ENCODE measurements at places on chromosomes 4 and X.

DNA sequence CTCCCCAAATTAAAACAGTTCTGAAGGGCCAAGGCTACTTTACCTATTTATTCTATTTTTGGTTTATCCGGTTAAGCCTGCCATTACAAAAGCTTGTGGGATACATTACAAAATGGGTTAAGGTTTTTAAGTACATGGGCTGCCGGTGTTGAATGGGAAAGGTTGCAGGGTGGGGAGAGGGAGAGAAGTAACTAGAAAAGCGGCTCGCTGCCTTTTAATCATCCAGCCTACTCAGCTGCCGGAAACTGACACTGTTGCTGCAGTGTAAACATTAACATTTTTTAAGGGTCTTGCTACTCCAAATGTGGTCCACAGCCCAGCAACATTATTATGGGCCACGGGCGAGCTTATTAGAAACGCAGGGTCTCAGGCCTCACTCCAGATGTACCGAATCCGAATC lies 1.5 kb upstream of the IL1RAPL1 start:
- no peak for DNase-seq

- no peak for DNase-seq
Measured at GRCh38 chr4:105851196-105851595, 44.1 kb upstream of the NPNT start.

DNA sequence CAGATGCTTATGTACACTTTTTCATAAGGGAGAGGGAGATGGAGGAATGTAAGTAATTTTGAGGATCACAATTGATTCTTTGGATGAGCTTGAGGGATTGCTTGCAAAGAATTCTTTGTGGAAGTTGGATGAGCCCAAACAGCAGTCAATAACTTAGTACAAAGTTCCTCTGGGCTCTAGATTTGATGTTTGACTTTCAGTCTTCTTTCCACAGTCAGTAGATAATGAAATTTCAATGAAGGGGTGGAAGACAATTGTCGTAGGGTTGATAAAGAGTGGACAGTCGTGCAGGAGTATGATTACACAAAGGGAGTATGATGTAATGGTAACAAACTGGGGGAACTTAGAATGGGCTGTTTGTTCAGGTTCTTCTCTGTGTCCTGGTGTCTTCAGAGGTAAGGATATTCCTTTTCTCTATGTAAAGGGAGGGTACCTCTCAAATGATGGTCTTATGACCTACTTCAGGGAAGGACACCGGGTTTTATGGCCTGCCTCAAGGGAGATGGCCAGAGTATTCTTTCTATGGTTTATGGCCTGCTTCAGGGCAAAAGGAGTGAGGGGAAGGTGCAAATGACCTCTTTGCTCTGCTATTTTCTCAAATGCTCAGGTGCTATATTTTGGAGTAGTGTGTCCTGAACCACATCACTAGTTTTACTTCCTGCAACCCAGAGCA lies 1.7 kb upstream of the ABRAXAS1 start:
- no peak for DNase-seq

GRCh38 chr4:37073226-37073840 lies 171.2 kb upstream of the NWD2 start:
- DNase-seq = no peak

DNA sequence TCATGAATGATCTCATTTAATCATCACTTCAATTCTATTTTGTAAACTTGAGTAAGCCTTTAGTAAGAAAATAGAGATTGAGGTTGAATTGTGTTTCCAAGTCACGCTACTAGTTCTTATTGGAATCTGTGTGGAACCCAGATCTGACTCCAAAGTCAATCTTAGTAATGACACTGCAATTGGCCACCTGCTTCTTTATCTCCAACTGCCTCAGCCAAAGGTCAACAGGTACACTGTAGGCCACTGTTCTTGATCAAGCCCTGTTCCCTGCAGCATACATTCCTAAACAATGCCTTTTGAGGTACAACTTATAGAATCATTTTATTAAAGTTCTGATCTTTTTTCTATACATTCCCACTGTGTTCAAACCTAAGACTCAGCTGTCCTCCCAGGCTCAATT lies 45.5 kb upstream of the CXCL13 start:
- no peak for DNase-seq

- DNase-seq = no peak
Measured at GRCh38 chr4:158805635-158806471, 37.0 kb downstream of the FNIP2 start.

DNA sequence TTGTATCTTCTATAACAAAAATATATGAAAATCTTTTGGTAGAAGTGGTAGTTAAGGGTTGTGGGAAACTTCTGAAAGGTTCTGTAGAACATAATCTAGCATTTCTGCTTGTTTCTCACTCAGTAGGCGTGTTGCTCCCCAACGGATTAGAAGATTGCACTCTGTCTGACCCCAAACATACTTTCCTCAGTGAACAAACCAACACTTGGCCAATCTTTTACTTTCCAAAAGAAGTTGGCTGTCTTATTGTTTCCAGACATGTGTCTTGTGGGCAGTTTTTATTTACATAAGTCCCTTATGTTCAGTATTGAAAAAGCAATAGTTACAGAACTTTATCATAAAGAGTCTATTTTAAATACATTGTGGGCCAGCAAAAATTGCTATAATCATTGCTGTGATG lies 312.8 kb upstream of the EPHA5 start:
- DNase-seq = no peak

GRCh38 chr4:38449506-38450174 lies 214.4 kb upstream of the KLF3 start:
- peak; percentile 68 for DNase-seq

- DNase-seq = no peak
Measured at GRCh38 chr4:135553213-135553612, 1351.6 kb upstream of the PABPC4L start.

- no peak for DNase-seq
Measured at GRCh38 chrX:9758021-9758638, 7.5 kb downstream of the GPR143 start.

- DNase-seq = no peak
Measured at GRCh38 chr4:177131736-177132135, 177.9 kb upstream of the NEIL3 start.

DNA sequence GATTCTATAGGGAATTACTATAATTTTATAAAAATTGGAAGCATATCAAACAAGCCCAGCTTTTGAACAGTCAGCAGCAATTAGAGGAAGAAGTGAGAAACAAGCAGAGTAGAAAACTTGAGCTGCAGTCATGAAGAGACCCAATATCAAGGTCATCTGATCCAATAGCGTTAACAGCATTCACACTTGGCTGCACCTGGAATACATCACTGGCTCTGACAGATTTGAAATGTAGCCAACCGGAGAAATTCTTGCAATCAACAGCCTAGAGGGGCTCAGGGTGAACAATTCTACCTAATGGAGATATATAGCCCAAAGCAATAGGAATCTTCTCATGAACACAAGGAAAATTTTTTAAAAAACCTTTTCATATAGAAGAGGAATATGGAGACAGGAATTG lies 13.6 kb downstream of the DDX53 start:
- DNase-seq = no peak

DNA sequence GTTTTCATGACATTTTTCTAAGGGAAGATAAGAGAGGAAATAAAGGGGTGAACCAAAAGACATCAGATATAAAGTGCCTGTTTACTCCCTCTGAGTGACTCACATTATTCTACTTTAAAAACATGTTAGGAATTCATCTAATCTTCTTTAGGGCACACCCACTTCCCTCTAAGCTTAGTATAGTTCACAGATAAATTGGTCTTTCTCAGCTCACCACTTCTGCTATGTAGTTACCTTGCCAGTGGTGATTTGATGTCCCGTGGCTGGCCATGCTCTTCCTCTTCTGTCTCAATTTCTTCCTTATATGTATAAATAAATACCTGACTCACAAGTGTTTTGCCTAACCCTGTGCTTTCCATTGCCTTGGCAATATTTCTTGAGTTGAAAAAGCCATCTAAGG lies 96.8 kb downstream of the PDLIM5 start:
- DNase-seq = no peak

- DNase-seq = no peak
Measured at GRCh38 chr4:11799196-11799595, 370.5 kb upstream of the HS3ST1 start.

DNA sequence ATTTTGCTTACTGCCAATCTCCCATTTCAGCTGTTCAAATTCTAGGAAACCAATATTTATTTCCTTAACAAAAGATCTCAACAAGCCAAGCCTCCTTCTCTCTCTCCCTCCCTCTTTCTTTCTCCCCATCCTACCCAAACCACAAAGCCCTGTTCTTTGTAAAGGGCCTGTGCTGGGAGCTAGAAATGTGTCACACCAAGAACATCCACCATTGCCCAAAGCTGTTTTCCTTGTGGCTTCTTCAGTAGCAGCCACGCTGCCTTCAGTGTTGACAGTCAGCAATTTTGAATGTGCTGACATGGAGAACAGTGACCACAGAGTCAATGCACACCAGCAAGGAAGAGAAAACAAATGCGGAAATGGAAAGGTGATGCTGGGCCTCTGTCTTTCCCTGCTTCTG lies 203.0 kb downstream of the MAML3 start:
- no peak for DNase-seq

- no peak for DNase-seq
Measured at GRCh38 chrX:108033890-108034289, 11.0 kb upstream of the VSIG1 start.

GRCh38 chr4:2058264-2059045 lies 672 bp upstream of the NAT8L start:
- peak; percentile 65 for DNase-seq

DNA sequence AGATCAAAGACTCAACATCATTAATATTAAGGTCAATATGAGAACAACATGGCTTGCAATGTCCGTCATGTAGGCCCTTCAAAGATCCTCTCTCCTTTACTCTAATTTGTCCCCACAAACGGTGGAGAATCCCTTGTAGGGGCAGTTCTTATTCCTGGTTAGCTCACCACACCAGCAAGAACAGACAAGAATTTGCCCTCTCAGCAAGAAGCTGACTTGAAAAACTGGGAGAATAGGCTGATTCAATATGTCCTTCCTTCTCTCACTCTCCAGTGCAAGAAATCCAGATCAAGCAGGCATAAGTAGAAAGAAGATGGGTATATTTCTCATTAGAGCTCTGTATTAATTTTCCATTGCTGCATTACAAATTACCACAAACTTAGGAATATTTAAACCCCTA lies 704.2 kb upstream of the SLIT2 start:
- DNase-seq = no peak

- no peak for DNase-seq
Measured at GRCh38 chrX:24229976-24230375, 80.4 kb downstream of the ZFX start.

GRCh38 chr4:25535278-25535677 lies 120.4 kb upstream of the SLC34A2 start:
- DNase-seq = no peak

- DNase-seq = no peak
Measured at GRCh38 chrX:13101441-13102139, 57.2 kb upstream of the FAM9C start.

DNA sequence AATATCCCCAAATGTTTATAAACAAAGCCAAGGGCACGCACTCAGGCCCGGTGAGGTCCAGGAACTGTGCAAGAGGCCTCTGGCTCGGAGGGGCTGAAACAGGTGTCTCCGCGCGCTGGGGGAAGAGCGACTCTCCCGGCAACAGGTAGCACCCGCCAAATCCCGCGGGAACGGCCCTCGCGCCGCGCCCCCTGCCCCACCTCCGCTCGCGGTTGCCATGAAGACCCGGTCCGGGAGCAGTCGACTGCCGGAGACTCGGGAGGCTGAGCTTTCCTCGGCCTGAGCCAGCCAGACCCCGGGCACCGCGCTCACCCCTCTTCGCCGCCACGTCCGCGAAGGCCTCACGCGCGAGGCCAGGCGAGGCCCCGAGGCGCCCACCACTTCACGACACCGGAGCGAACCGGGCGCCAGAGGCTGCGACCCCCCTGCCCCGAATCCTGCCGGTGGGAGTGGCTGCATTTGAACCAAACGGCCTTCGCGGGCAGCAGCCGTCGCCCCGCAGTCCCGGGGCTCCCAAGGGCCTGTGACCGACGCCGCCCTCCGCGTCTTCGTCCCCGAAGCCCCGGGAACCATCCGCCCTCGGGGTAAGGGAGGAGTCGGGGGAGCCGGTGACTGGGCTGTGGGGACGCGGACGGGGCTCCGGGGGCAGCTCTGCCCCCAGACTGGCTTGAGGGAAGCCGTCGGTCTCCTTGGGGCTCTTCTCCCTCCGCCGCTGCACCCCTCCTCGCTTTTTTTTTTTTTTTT lies at the start of gene NSUN7:
Gene NSUN7 (plus strand): TSS at position 239 of the 744 bp plus-strand sequence. CDS start 739 bp downstream, outside the sequence.
- peak; percentile 96 for DNase-seq

DNA sequence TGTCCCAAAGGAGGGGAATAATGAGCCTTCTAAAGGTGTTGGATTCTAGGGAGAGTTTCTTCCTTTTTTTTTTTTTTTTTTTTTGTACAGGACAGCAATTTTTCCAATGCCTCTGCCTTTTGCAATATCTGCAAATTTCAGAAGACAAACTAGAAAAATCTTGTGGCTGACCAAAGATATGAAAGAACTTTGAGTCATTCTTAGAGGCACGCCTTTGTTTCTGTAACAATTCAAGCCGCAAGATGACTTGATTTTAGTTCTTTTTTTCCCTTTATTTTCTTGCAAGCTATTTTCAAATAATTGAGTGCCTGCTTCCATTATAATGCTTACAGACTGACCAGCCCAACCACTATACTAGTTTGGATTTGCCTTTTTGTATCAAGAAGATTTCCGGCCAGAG lies 47.6 kb upstream of the UXT start:
- DNase-seq = no peak

DNA sequence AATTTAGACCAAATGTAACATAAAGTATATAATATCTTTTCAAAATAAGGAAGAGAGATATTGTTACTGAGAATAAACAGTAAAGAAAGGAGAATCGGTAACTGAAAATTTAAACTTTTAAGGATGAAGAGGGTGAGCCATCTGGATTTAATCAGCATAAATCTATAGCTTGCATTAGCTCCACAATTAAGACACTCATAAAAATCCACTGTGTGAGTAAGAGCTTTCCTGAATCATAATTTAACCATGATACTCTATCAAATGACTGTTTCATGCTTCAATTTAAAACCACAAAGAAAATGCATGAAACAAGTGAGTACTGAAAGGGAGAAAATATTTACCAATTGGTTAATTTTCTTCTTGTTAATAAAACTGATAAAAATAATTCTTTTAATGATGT lies 951.5 kb upstream of the SLIT2 start:
- DNase-seq = no peak

DNA sequence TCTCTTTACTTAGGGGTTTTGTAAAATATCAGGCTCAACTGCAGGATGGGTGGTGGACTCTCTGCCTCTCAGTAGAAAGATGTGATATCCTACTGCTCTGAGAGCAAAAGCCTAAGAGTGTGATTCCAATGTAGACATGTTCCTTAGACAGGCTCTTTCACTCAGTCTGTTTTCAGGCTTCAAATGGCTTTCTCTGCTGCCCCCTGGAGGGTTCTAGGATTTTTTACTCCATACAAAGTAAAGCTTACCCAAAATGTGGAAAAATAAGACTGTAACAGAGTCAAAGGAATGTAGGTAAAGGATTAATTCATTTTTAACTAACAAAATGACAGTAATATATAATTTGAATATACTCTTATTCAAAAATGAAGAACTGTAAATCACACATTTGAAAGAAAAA lies 32.1 kb downstream of the ZGRF1 start:
- DNase-seq = no peak

DNA sequence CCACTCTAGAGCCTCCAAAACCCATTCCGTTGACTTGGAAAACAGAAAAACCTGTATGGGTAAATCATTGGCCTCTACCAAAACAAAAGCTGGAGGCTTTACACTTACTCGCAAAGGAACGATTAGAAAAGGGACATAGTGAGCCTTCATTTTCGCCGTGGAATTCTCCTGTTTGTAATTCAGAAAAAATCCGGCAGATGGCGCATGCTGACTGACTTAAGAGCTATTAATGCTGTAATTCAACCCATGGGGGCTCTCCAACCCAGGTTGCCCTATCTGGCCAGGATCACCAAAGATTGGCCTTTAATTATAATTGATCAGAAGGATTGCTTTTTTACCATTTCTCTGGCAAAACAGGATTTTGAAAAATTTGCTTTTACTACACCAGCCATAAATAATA lies 60.8 kb downstream of the ZNF732 start:
- peak; percentile 27 for DNase-seq
